Astrocyte of the spinal cord (primary cell): ENCODE measurements at places on chromosomes 5 and 9.
A peak's percentile ranks its signal among the peaks of the same experiment; 100 is the strongest.

GRCh38 chr9:134268747-134269146 is 57.5 kb upstream of the RXRA start:
- DNase-seq, result no peak

GRCh38 chr5:93055971-93056370 is 525.0 kb downstream of the NR2F1-AS1 start:
- no peak for DNase-seq

- no peak for DNase-seq
These were observed 299.9 kb upstream of the MSX2 start for GRCh38 chr5:174424219-174425053.

- no peak for DNase-seq
These were observed 1.1 kb upstream of the PTGER4 start for GRCh38 chr5:40678460-40679147.

- no peak for DNase-seq
These were observed 200.6 kb downstream of the SGCD start for GRCh38 chr5:156527611-156528010.

- DNase-seq, result no peak
These were observed 54.3 kb downstream of the ADGRV1 start for GRCh38 chr5:90612919-90613318.

GRCh38 chr9:109132567-109133021 is 12.8 kb upstream of the TMEM245 start:
- DNase-seq, result no peak

GRCh38 chr9:133401588-133401987 is 16.2 kb downstream of the REXO4 start:
- no peak for DNase-seq

DNA sequence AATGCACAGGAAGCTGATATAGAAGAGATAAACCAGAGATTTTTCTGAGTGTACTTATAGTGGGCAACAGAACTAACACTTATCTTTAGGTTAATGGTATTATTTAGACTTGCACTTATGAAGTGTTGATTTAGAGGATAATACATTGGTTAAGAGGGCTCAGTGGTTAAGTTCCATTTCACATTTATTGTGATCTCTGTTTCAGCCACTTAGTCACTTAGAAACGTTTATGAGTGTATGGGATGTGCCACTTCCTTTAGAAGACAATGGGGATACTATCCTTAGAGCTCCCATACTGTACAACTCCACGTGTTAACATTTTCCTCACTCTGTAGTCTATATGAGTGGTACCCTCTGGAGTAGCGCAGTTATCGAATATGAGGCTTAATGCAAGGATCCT is 57.5 kb downstream of the PIP5K1B start:
- no peak for DNase-seq

GRCh38 chr5:154984946-154985516 is 28.5 kb upstream of the KIF4B start:
- DNase-seq, result no peak

DNA sequence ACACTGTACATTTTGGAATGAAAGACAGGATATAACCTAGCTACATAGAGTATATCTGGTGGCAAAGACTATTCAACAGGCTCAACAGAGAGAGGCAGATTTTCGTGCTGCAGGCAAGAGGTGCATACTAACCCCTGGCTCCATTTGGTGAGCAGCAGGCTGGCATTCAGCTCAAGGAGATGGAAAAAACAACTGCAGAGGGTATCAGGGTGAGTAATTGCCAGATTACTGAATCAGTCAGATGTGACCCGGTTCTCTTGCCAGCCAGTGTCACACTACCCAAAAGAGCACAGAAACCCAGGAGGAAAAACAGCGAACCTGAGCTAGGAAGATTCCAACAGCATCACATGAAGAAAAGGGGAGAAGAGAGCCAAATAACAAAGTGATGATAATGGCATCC is 130.4 kb upstream of the PRLR start:
- no peak for DNase-seq

DNA sequence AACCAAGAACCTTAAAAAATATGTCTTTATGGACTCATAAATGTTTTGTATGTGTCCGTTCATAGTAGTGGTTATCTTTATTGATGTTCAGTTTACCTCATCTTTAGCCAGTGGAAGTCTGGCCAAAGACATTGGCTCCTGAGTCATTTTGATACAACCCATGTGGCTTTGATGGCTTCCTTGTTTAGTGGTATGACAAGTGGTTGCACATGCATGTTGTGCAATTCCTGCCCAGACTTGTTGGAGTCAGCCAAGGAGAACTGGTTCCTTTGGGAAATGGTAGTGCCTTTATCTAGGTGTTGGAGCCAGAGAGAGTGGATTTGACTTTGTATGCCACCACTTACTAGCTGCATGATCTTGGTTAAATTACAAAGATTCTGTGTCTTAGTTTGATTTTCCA is 94.3 kb downstream of the RPS23 start:
- no peak for DNase-seq

- DNase-seq, result no peak
These were observed 22.5 kb upstream of the SHB start for GRCh38 chr9:38091310-38092199.

DNA sequence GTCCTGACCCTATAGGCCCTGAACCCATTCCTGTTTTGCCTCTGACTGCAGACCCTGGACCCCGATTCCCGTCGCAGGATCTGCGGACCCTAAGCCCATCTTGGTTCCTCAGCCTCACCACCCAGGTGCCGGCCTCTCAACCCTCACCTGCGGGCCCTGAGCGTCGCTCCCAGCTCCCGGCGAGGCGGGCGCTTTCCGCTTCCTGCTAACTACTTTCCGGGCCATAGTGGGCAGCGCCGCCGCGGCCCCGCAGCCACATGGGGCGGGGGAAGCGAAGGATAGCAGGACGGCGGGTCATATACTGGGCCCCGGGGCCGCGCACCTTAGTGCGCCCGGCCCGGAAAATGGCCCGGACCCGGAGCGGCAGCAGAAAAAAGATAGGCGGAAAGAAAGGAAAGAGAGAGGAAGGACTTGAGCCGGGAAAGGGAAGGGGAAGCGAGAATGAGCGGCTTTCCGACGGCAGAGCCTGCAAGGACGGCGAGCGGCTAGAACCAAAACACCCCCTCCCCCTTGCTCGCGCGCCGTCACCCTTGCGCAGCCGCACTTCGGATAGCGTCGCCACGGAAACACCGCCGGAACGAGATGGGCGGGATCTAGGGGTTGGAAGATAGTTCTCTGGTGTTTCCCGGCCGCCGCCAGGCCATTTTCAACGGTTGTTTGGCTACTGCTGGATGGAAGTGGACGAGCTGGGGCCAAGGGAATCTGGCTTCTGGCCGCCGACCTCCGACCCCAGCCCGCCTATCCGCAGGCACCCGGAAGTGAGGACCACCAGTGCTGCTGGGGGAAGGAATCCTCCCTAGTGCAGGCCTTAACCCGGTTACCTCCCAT is at the start of gene DCAF12:
TSS of gene DCAF12 (minus strand) at position 492 of the 828 bp plus-strand sequence. CDS start at position 225, 267 bp downstream.
- peak; percentile 93 for DNase-seq

DNA sequence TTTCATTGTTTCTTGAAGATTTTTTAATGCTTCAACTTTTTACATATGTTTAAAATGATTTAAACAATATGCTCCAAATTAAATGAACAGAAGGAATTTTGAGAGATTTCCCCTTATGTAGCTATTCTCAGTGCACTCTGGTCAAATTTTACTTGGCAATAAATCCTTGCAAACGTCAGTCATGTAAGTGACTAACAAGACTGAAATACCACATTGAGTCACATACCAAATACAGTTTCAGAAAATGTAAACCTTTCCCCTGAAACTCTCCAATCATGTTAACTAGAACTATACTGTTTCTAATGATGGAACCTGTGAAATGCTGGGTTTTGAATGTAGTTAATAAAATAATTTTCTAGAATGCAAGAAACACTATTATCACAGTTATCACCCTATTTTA is 29.6 kb downstream of the SAR1B start:
- DNase-seq, result peak; percentile 12

GRCh38 chr9:89701221-89701798 is 96.5 kb downstream of the GADD45G start:
- no peak for DNase-seq

DNA sequence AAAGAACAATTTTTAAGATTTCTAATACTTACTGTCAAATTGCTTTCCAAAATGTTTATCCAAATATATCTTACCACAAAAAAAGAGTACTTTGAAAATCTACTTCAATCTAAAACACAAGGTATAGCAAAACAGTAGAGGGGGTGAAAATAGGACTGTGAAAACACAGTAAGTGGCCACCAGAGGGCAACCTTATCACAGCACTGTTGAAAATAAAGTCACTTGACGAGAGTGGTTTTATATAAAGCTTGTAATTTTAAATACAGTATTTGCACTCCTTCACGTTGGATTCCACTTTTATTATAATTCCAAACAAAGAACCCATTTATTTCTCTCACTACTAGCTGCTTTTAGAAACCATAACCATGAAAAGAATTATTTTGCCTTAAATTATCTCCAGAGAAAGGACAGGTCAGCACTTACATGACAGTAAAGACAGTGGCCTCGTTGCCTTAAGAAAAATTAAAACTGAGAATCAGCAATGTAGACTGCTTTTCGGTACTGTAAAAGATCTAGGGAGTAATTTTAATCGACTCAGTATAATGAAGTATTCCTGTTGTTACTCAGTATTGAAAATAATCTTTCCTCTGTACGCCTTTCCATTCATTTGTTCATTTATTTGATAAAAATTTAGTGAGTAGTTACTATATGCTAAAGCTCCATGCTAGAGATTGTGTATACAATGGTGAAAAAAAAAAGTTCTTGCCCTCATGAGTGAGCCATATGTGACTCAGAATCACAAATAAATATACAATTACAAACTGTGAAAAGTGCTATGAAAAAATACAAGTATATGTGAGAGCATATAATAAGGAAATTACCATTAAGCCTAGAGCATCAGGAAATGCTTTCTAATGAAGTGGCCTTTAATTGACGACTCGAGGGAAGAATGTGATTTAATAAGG is 40.0 kb upstream of the CDK5RAP2 start:
- DNase-seq, result peak; percentile 77

- DNase-seq, result no peak
These were observed 53.4 kb downstream of the MAN2A1 start for GRCh38 chr5:109743041-109743531.

GRCh38 chr9:91187311-91187964 is 174.3 kb downstream of the AUH start:
- no peak for DNase-seq

- DNase-seq, result no peak
These were observed 12.6 kb upstream of the SLC12A7 start for GRCh38 chr5:1124205-1125029.

DNA sequence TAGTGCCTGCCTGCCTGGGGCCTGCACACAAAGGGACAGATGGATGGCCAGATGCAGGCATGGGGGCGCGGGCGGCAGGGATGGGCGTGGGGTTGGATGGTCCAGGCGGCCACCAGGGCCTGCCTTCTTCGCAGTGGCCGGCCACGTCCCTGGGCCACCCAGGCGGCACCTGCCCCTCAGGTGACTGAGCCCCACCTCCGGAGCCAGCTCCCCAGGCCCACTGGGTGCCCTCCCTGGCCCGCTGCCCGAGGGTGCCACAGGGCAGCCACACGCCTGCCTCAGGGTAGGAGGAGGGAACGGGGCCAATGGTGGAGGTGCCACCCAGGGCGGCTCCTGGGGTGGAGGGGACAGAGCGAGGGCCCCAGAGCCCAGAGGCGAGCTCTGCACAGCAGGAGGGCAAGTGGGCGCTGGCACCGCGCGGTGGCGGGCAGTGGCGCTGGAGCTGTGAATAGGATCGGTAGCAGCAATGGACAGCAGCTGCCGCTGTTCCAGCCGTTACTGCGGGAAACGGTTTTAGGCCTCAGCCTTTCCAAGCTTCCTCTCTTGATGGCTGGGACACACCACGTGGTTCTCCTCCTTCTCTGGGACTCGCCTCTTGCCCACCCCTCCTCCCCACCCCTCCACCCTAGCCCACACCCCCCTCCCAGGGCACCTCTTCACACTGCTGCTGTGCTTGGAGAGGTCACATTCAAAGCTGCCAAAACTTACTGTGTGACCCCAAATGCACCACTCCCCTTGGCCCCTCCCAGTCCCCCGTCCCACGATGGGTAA is 19.1 kb downstream of the LHX3 start:
- DNase-seq, result no peak

GRCh38 chr9:136760424-136760823 is 2.4 kb upstream of the LCN8 start:
- no peak for DNase-seq

GRCh38 chr5:74673011-74673790 is 11.8 kb upstream of the HEXB start:
- DNase-seq, result peak; percentile 58

DNA sequence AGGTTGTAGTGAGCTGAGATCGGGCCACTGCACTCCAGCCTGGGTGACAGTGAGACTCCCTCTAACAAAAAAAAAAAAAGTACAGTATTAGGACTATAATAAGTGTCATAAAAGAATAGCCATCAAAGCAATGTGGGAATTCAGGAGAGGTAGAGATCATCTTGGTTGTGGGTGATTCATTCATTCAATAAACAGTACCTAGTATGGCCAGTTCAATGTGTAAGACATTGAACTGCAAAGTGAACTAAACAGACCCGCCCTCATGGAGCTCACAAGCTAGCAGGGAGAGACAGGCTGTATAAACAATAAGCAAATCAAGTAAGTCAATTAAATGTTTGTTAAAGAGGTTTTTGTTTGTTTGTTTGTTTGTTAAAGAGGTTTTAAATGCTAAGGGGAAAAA is 146.1 kb upstream of the RANBP3L start:
- DNase-seq, result no peak

DNA sequence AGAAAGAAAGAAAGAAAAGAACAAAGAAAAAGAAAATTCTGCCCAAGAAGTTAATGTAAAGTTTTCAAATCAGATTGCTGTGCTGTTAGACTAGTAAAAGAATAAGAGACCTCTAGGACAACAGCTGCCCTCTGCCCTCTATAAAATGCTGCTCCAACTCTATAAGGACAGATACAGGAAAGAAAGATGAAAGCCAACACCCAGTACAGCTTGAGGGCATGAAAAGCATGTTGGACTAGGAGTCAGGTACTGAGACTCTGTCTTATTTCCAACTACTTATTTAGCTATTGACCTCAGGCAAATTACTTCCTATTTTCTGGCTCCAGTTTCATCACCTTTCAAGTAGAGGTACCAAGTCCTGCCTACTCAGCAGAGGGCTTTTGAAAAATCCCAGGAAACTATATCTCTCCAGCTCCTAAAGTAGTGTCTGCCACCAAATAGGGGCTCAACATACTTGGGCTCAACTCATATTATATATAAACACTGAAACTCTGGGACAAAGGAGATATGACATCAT is 5.7 kb downstream of the HBEGF start:
- no peak for DNase-seq

GRCh38 chr5:44046619-44047364 is 342.4 kb downstream of the FGF10 start:
- DNase-seq, result no peak

DNA sequence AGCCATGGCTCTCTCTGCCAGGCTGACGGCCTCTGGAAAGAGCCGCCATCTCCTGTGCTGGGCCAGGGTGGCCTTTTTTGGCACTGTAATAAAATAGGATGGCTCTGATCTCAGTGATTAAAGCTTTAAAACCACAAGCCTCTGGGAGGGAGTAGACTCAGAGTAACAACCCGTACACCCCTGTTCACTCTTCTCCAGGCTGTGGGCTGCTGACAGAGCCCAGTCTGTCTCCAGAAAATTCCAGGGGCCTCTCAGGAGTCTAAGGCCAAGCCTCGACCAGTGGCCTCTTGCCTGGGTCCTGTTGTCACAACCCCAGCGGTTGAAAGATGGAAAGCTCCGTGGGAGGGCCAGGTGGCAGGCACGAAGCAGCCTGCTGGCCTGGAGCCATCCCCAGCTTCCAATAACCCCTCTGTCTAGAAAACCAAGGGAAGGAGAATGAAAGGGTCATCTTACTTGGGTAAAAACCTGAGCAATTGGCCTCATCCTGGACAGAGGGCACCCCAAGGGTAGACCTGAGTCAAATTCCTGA is 286.7 kb upstream of the ZNF462 start:
- DNase-seq, result no peak

GRCh38 chr5:117336208-117336607 is 761.6 kb upstream of the SEMA6A start:
- no peak for DNase-seq
